Activated CD4-positive, alpha-beta T cell treated with anti-CD3 and anti-CD28 coated beads, Interleukin-2, Interleukin-6, amounts not matched to agents 100 ng/mL and 50 ng/mL, durations not matched to agents 16 hours and 8 hours (primary cell): ENCODE measurements at places on chromosomes 2 and 18.

DNA sequence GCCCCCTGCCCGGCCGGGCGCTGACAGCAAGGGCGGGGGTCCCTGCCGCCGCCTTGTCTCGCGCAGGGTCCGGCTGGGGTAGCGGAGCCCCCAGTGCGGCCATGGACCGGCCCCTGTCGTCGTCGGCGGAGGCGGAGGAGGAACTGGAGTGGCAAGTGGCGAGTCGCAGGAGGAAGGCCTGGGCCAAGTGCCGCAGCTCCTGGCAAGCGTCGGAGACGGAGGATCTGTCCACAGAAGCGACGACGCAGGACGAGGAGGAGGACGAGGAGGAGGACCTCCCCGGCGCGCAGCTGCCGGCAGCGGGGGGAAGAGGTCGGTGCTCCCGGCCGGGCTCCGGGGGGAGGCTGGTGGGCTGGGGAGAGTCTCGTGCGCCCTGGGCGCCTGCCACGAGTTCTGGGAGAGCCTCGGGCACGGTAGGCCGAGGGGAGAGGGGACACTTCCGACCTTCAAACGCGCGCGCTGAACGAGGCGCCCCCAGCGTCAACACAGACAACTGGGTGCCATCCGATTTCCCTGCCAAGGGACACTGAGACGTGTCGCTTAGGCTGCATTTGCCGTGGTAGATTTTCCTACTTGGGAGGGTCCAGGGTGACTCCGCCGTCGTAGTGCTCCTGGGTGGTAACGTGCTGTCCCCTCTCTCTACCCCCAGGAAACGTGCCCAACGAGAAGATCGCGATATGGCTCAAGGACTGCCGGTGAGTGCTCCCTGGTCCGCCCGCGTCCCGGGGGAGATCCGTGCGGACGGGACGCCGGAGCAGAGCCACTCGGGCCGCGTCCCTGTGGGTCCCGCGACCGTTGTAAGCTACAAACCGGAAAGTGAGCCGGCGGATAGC lies 652 bp downstream of the ITPRID2 start:
- DNase-seq = peak; percentile 65

DNA sequence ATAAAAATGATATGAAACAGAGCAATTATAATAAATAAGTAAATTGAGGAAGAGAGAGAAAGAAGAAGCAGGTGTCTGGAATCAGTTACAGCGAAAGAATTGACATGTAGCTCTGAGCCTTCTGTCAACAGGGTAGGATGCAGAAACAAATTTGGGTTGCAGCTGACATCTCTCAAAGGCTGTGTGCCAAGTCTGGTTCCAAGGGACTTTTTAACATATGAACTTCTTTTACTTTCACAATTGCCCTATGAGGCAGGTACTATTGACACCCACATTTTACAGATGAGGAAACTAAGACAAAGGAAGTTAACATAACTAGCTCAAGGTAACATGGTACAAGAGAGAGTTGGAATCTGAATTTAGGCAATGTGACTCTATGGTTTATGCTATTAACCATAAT lies 260.0 kb downstream of the ASXL3 start:
- no peak for DNase-seq

- DNase-seq = no peak
These were observed 35.4 kb downstream of the CFAP221 start for GRCh38 chr2:119579424-119580295.

GRCh38 chr18:58605027-58606020 lies 23.6 kb downstream of the ALPK2 start:
- DNase-seq = peak; percentile 32

DNA sequence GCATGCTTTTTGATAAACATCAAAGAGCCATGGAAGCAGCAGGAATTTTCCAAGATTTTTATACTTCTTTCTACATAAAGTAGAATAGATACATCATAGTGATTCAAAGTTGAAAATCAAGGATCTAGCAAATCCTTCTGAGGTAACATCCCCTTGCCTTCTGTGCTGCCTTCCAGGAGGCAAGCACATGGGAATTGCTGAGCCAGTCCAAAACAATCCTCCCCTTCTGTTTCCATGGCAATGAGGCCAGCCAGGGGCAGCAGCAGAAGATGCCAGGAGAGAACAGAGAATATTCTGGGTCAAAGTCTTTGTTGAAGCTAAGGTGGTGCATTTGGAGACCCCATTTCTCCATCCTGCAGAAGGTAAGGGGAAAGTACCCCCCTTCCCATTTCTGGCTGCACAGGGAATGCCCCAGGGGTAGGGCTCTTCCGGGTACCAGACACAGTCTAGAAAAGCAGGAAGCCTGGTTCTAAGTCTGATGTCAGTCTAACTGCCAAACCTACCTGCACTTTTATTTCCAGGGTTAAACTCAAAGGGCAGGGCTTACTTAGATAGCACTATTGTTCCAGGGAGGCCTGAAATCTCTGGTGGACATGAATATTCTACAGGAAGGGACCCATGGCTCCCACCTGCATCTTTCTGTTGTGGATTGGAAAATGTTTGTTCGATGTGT lies 22.1 kb downstream of the CENPA start:
- DNase-seq = no peak

GRCh38 chr2:112343827-112344585 lies 68.6 kb downstream of the ZC3H6 start:
- DNase-seq = peak; percentile 11

DNA sequence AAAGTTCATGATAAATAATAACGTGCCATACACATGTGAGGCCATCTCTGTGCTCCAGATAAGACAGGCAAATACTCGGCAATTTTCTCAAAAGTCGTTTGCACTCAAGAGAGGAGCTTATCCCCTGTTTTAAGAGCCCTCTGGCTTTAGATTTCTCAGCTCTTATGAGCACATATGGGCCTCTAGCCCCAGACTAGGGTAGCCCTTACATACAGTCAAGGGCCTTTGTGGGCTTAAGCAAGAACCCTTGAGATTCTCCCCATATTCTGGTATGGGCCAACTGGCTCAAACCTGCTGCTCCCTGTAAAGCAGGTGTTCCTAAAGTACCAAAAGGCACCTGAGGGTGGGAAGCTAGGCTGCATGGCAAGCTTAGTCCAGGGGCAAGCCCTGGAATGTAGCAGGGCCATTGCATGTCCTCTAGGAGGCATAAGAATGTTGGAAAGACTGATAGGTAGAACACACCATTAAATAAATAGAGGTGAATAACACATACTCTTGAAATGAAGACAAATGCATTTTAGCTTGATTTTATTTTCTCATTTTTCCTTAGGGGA lies 66.1 kb downstream of the FASTKD2 start:
- no peak for DNase-seq

DNA sequence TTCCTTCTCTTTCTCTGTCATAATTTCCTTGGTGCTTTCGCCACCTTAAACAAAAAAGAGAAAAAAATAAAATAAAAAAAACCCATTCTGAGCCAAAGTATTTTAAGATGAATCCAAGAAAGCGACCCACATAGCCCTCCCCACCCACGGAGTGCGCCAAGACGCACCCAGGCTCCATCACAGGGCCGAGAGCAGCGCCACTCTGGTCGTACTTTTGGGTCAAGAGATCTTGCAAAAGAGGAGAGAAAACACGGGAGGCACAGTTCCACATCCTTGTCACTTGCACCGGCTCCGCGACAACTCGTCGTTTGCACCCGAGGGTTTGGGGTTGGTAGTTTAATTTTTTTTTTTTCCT lies 1.8 kb upstream of the SP9 start:
- no peak for DNase-seq

DNA sequence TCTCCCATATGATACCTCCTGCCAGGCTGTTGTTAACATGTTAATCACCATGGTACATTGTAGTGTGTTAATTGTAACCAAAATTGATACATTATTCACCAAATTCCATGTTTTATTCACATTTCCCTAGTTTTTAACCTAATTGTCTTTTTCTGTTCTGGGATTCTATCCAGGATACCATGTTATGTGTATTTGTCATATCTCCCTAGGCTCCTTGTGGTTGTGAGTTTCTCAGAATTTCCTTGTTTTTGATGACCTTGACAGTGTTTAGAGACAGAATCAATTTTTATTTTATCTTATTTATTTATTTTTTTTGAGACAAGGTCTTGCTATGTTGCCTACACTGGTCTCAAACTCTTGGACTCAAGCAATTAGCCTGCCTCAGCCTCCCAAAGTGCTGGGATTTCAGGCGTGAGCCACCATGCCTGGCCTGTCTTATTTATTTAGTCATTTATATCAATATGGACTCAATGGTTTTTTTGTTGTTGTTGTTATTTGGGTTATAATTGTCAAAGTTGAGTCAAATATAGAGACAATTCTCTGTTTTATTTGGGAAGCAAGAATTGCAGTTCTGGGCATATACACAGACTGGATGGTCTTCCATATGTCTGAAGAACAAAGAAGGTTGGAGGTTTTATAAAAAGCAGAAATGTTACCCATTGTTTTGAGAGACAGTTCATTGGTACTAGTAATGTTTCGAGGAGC lies 42.6 kb downstream of the INPP4A start:
- DNase-seq = no peak

DNA sequence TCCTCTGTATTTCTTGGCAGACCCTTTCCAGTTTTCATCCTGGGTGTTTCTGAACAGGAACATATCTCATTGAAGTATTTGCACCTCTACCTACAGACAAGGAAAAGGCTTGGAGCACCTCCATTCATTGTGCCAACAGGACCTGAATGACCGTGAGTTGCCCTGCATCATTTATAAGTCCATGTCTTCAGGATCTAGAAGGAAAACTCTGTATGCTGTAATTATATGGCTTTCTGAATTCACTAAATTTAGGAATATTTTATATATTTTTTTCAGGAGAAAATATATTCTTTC lies 402.3 kb upstream of the SLC14A2 start:
- no peak for DNase-seq
